Activated T-helper 1 cell treated with Interleukin-2 at 50 U/mL for 16 hours (primary cell): ENCODE measurements at places on chromosomes 2 and 18.
A peak's percentile ranks its signal among the peaks of the same experiment; 100 is the strongest.

DNA sequence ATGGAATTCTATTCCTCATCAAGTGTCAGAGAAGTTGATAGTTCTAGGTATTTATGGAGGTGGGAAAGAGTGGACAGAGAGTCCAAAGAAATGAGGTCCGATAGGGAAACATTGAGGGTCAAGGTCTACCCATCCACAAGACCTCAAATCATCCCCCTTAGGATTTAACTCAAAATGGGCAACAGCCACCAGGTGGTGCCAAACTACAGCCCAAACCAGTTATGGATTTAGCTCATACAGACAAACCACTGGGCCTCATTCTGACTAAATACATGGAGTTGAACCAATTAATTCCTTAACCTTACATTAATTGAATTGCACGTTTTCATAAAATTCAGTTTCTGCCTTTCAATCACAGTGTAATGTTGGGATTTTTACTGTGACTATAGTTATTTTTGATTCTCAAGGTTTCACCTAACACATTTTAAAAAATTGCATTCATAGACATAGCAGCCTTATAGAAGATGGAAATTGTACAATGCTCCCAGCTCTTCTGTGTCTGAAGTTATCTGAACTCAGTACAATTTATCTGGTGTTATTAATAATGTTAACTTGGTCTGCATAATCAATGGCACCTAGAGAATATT, 98.2 kb upstream of the HNMT start:
- DNase-seq, result peak; percentile 0

DNA sequence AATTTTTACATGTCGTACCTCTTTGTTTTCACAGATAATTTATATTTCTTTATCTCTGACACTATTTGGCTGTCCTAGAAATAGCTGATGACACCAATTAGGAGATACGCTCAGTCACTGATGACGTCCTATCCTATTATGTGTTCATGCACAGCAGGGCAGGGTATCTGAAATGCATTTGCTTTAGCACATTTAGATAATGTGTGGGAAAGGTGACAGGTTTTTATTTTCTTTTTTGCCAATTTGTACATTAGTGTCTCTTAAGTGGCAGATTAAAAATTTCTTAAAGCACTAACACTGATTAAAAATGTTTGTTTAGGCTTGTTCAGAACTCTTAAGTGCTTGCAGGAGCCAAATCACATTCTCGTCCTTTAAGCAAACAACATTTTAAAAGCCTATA, 39.7 kb downstream of the CDC42EP3 start:
- DNase-seq, result no peak

DNA sequence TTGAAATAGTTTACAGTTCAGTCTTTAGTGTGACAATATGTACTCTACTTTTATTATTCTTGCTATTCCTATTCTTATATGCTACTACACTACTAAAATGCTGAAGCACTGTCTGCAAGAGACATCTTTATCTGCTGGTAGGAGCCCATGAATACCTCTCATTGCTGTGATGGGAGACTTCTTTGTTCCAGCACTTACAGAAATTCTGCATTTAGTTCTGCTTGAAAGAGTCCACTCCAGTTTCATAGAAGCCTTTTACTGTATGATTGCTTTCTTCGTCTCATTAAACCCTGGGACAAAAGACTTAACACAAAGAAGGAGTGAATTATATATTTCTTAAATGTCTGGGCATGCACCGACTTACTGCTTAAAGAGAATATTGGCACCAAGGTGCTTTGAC, 272.7 kb downstream of the CD226 start:
- no peak for DNase-seq

DNA sequence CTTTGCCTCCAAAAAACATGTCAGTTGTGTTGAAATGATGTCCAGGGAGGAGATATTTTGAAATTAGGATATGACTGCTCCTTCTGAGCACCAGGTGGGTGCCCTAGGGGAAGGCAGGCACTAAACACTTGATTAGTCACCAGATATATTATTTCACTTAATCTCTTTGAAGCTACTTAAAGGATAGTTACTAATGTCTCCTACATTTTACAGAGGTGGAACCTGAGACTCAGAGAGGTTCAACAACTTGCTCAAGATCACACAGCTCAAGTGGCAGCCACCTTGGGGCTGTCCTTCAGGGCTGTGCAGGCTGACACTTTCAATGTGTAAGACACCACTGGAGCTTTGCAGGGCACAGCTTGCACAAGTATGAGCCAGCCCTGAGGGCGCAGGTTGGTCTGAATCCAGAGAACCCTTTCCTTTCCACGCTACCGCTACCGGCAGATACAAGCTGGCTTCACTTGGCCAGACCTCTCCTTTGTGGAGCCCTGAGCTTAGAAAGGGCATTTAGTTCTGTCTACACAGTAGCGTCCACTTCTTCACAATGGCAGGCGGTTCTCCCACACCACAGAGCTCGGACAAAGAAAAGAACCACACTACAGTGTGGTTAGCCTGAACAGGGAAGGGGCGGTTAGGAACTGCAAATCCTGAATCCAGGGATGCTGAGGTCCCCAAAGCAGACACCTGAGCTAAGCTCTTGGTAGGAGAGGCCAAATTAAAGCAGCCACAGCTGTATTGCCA, 16.4 kb downstream of the ALPK2 start:
- DNase-seq, result no peak
